ENCODE measurements at places on chromosomes 3 and 15.

- DNase-seq = no peak
These were observed 53.8 kb upstream of the PLAAT1 start for GRCh38 chr3:193187070-193187722.

GRCh38 chr15:60582370-60583036, 103.6 kb upstream of the ICE2 start:
- no peak for DNase-seq

DNA sequence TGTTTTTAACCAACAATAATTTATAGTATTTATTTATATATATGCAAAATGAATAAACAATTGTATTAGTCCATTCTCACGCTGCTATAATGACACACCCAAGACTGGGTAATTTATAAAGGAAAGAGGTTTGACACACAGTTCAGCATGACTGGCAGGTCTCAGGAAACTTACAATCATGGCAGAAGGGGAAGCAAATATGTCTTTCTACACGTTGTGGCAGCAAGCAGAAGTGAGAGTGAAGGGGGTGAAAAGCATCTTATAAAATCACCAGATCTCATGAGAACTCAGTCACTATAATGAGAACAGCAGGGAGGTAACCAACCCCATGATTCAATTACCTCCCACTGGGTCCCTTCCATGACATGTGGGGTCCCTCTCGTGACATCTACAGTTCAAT, 162.8 kb upstream of the SLITRK3 start:
- no peak for DNase-seq

DNA sequence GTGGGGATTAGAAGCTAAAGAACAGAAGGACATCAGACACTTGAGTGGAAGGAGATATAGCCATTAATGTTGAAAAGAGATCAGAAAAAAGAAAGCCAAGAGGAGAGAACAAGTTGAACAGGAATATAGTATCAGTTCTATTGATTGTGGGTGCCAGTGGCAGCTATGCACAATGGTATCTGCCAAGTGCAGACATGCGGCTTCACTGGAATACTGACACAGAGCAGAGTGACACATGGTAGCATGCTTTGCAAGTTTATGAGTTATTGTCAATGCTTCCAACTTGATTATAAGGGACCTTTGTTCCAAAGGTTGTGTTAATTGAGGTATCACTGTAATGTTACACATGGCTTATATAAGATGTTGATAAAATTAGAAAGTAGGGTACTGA, 42.0 kb upstream of the TP63 start:
- no peak for DNase-seq

- no peak for DNase-seq
These were observed 99.3 kb downstream of the MME start for GRCh38 chr3:155179437-155179827.

GRCh38 chr3:195012100-195012499, 258.9 kb downstream of the XXYLT1 start:
- DNase-seq = no peak

- no peak for DNase-seq
These were observed 86.1 kb downstream of the UNC13C start for GRCh38 chr15:54064365-54064764.

GRCh38 chr15:31005660-31006059, 14.2 kb upstream of the MTMR10 start:
- no peak for DNase-seq

GRCh38 chr15:100158356-100158755, 183.4 kb downstream of the ADAMTS17 start:
- DNase-seq = no peak

GRCh38 chr3:194465920-194466570, 20.8 kb downstream of the ATP13A3 start:
- DNase-seq = no peak

DNA sequence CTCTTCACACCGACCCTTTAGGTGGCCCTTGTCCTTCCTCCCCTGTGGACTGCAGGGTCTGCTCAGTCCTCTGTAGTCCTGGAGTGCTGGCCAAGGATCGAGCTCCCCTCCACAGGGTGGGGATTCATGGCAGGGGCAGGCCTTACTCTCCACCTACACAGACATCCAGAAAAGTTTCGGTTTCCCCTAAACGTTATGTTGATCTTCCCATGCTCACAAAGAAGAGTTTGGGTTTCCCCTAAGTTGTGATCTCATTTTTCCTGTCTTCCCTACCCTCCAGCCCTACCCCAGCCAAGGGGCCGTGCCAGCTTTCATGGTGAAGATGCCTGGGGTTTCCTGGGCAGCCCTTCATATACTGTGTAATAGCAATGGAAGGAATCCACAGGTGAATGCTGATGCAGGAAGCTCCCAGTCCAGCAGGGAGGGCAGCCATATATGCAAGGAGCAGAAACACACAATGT, 10.3 kb downstream of the STOML1 start:
- DNase-seq = no peak

GRCh38 chr3:39783680-39784079, 25.7 kb upstream of the MYRIP start:
- no peak for DNase-seq

DNA sequence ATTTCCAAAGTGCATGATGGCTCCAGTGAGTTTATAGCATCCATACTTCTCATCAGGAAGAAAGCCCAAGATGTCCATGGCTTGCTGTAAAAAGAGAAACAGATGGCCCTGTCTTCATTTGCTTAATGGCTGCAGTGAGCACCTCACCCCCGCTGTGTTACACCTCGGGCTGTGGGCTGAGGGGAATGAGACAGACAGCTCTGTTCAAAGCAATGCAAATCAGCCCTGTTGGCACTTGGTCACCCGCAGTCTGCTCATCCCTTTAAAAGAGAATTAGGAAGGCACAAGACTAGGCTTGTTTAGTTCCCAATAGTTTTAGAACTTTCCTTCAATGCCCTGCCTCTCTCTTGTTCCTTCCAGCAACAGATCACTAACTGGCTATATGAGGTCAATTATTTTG, 25.2 kb downstream of the MYH15 start:
- no peak for DNase-seq

- DNase-seq = no peak
These were observed 356.3 kb downstream of the FOXP1 start for GRCh38 chr3:71227270-71227661.

GRCh38 chr3:123739106-123739505, 145.0 kb downstream of the MYLK start:
- no peak for DNase-seq

DNA sequence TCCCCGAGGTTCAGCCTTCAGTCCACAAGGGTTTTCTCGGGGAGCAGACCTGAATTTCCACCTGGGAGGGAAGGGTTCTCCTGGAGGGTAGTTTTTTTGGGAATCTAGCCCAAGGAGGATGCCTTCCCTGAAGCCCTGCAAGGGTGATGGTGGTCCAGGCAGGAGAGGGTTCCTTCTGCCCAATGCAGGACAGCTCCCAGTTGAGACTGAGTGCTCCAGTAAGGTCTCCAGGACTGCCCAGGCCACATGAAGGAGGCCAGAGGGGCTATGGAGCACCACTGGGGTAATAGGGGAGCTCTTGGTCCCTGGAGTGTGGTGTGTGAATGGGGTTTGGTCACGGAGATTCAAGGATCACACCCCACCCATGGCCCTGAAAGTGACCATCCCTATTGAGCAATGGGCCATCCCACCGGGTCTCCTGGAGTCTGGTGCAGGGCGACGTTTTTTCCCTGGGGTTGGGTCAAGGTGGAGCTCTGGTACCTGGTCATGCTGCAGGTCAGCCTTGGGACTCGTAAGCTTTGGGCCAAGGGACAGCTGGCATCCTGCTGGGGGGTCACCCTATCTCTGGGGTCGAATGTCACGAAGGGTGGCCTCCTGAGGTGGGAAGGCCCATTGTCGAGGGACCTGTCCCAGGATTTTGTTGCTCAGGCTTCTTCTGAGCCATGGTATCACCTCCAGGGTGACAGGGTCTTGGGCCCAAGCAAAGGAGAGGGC, 196.5 kb downstream of the UBE3A start:
- no peak for DNase-seq

DNA sequence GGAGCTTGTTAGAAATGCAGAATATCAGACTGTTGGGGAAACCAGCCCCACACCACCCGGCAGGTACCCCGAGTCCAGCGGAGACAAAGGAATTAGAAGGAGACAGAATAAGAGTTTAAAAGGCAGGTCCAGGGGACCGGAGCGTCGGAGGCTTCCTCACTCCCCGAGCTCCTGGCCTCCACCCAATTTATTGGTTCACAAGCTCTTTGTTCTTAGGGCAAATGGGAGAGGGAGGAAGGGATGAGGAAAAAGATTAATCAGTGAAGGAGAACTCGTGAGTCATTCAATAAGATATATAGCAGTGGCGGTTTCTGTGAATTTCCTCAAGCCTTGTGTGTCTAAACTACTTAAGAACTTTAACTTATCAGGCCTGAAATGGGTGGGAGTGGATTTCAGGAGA, 32.1 kb upstream of the WDR72 start:
- DNase-seq = no peak

- no peak for DNase-seq
These were observed 140.1 kb downstream of the OCA2 start for GRCh38 chr15:27958911-27959578.

DNA sequence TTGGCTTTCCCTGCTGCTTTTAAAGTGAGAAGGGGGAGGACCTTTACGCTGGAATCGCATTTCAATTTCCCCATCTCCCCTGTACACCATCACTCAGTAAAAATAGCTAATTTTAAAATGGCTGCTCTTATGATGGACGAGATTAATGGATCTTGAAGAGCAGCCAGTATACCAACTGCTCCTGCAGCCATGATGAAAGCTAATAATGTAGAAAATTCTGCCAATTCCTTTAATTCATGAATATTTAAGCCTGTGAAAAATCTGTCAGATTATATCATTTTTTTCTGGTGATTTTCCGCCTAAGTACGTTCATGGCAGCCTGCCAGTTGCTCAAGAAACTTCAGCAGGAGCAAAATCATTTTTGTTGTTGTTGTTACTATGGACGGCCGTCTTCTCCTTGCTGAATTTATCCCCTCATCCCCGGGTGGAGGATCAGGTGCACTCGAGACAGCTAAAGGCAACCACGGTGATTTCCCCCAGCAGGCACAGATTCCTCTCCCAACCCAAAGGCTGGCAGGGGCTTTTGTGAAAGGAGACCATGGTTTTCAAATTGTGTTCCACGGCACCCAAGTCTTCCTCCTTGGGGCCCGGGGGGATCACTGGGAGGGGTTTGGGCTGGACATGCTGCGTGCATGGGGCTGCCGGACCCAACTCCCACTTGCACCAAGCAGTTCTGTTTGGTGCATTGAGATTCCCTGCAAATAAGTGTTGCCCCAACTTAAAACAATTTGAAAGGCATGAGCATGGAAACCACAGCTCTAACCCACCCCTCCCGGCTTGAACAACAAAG, 289.6 kb downstream of the UACA start:
- DNase-seq = no peak

DNA sequence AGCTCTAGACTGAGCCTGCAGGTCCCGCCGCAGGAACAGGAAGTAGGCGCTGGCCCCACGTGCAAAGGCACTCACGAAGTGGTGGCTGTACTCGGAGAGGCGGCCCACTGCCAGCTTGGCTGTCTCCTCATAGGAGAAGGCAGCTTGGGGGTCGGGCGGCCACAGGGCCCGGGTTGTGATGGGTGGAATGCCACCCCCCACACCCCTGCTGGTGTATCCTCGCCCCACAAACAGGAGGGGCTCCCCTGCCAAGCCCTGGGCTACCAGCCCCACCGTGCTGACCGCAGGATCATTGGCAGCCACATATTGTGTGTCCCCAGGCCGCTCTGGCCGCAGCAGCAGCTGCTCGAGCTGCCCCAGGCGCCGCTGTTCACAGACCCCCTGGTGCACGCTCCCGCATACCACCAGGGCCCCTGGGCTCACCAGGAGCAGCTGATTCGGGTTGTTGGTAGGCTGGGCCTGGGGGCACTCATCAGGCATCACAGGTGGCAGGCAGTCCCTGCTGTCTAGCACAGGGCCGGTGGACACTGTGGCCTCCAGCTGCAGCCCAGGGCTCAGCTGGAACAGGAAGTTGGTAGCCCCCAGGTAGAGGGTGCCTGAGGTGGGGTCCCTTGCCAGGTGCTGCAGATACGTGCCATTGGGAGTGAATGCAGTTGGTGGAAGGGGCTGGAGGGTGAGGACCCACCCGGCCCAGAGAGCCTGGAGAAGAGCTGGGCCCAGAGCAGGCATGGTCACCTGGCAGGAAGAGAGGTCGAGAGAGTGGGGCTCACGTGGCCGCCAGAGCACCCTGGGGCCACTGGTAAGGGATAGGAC, 5.8 kb downstream of the PLXNB1 start:
- DNase-seq = no peak

DNA sequence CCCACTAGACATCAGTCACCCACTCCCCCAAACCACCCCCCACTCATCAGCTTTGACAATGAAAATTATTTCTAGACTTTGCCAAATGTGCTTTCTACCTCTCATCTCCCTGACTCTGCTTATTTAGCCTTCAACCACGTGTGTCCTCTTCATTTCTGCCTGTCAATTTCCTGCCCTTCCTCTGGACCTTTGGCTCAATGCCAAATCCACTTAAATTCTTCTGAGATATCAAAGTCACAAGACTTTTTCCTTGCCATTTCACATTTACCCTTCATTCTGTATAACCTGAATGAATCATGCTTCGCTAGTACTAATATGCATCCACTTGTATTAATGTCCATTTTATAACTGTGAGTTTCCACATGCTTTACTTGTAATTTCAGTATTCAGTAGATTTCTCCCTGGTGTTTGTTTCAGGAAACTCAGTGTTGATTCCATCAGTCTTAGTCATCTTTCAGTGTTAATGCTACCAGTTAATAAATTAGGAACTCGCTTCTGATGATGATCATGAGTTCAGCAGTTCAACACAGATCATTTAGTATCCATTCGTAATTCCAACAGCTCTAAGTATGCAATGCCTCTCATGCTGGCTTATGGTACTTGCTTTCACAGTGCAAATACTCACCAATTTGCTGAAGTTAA, 128.2 kb upstream of the OSTN start:
- no peak for DNase-seq

- no peak for DNase-seq
These were observed 96.9 kb upstream of the ATP2B2 start for GRCh38 chr3:10602271-10602670.

DNA sequence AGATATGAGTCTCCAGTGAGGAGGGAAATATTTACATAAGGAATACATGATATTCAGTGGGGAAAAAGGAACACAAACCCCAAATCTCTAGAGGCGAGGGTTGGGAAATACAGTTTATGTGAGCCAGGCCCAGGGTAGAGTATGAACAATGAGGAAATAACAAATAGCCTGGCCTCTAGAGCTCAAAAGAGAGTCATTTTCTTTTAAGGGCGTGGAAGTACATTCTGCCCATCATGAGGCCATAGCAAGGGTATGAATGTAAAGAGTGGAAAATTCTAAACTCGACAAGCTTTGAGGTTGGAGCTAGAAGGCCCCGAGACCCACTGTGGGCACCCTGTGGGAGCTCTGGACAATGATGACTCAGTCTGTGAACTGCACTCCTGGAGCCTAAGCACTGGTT, 27.8 kb upstream of the IGF2BP2 start:
- no peak for DNase-seq

Data from HuH-7.5 (cell line).